ENCODE measurements at places on chromosomes 16 and 17.

GRCh38 chr17:10292057-10292937 is 80.5 kb downstream of the MYH13 start:
- peak; percentile 73 for DNase-seq

DNA sequence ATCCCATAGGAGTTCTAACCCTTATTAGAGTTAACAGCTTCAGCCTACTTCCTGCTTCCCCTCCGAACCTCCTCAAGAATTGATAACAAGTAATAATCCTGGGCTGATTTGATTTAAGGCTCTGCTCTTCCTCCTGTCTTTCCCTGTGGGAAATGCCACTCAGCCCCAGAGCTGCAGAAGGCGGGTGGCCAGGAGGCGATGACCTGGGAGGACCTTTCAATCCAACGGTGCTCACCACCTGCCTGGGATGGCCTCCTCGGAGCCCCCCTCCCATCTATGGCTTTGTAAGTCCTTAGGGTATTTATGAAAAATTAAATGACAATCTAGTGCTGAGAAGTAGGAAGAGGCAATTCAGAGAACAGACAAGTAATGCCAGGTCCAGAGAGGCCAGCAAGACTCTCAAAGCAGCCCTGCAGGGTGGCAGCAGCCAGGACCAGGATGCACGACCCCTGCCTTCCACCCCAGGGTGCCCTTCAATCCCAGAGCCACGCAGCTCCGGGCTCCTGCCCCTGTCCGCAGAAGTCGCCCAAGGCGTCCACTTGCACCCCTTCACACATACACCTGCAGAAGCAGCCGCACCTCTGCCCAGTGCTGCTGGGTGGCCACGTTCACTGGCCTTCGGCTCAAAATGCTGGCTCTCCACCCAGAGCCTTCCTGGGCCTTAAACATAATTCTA is 34.3 kb downstream of the ABR start:
- no peak for DNase-seq

GRCh38 chr17:53631486-53631885 is 191.2 kb upstream of the KIF2B start:
- no peak for DNase-seq

DNA sequence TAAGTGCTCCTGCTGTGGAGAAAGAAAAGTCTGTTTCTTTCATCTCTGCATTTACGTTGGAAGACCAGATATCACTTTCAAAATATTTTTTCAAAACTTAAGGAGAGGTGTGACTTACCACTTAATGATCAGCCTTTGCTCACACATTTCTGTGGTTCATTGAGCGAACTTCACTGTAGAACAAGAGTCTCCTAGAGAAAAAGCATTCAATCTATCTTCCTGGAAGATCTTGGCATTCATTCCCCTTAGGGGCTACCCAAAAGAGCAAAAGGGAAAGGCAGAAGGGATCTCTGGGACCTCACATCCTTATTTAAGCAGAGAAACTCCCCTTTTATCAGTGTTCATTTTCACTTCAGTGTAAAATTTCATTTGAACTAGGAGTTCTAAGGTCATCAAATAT is 61.2 kb downstream of the HS3ST3A1 start:
- peak; percentile 50 for DNase-seq

- DNase-seq: peak; percentile 79
Measured at GRCh38 chr17:55743103-55743679, 7.7 kb upstream of the PCTP start.

DNA sequence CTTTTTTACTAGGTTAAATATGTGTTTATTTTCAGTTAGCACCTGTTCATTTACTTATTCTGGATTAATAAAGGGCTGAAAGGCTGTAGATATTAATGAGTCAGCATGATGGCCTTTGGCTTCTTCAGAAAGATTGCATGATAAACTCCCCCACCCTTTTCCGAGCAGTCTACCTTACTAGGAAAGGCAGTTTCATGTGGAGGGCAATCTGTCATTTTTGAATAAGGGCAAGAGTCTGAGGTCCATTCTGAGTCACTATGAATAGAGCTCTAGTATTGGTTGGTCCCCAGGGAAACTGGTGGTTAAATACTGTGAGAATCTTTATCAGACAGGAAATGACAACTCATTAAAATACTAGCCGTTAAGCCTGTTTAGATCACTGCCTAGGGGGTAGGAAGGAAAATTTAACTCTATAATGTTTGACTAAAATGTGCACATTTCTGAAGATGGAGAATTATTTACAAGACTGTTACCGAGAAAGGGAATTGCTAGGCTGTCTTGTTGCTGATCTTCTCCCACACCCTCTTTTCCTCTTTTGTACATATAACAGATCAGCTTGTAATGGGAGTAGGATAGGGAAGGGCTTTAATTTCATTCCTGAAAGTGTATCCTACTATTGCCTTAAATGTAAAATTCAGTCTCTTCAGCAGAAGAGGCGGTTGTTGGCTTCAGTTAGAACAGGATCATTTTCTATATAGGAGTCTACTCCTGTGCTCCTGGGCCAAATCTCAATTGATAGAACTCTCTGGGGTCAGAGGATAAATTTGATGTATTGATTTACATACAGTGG is 63.3 kb downstream of the TUBD1 start:
- DNase-seq: peak; percentile 100

DNA sequence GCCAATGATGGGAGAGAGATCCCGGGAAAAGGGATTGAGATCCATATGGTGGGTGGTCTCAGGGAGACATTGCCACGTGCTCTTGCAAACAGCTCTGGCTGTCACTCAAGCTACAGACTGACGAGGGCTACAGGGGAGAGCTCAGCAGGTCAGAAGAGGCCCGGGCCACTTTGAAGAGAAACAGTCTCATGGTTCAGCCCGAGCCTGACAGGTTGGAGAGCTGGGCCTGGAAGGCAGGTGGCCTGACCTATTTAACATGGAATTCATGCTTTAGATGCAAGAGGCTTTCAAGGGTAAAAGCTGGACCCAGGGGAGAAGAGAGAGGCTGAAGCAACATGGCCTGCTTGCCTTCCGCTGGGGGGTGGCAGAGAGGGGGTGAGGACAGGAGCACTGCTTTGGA is 81.0 kb upstream of the BRD7 start:
- DNase-seq: no peak

GRCh38 chr16:21617607-21618006 is 18.2 kb downstream of the METTL9 start:
- DNase-seq: no peak

DNA sequence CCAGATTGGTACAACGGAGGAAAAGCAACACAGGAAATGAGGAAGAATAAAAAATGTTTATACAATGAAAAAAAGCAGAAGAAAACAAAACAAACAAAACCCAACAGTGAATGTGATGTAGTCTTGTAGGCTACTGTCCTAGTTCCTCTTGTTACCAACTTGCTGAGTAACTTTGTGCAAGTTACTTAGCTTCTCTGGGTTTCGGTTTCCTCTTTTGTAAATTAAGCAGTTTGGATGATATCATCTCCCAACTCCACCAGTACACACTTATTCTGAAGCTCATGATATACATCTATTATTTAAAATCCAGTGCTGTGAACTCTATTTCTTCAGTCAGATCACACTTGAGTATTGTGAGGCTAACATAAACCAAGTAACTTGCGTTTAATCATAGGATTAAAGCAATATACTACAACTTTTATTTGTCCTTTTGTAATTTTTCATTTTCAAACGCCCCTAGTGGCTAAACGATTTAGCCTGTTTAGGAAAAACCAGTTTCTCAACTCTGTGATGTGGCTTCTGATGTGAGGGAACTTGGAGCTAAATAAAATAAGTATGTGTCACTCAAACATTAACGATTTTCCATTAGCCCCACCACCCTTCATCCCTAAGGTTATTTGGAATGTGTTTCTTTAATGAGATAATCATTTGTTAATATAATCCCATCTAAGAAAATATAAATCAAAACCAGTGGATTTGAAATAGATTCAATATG is 1.4 kb upstream of the UNK start:
- DNase-seq: peak; percentile 79

GRCh38 chr17:36749493-36749892 is 148.1 kb downstream of the MRM1 start:
- no peak for DNase-seq

- no peak for DNase-seq
Measured at GRCh38 chr17:56358651-56359050, 205.4 kb downstream of the ANKFN1 start.

GRCh38 chr17:58279736-58280479 is 827 bp downstream of the MPO start:
- no peak for DNase-seq

- DNase-seq: no peak
Measured at GRCh38 chr16:26982422-26982821, 84.3 kb upstream of the C16orf82 start.

DNA sequence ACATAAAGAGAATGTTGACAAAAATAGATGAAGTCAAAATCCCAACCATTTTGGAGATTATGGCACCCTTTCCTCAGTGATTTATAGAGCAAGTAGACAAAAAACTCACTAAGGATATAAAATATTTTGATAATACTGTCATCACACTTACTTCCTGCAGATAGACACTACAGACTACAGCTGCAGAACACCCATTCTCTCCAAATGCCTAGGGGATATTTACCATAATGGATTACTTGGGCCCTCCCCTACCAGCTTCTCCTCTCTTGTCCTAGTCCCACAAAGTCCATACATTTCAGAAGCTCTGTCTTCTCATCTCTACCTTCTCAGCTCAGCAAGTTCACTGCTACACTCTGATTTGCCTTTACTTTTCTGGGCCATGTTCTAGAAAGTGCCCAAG is 37.2 kb upstream of the CCNF start:
- no peak for DNase-seq

DNA sequence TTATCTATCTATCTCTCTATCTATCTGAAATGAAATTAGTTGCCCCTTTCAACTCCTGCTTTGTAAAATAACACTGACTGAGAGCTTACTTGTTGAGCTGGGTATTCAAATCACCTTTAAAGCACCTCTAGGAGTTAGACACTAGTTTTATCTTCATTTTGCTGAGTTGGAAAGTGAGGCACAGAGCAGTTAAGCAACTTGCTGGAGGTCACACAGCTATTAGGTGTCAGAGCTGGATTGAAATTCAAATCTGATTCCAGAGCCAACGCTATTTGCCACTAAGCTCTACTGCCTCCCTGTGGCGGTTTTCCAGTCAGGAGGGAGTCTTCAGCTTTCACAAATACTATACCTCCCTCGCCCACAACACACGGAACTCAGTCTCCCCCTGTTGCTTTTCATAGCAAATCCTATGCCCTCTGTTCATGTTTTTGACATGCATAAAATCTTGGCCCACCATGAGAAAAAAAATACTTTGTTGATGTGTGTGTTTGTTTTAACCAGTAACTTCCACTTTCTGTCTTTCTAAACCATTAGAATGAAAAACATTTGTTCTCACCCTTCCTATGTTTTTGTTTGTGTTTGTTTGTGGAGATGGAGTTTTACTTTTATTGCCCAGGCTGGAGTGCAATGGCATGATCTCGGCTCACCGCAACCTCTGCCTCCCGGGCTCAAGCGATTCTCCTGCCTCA is 74.8 kb upstream of the SMURF2 start:
- DNase-seq: peak; percentile 58

GRCh38 chr16:87735270-87736007 is 30.3 kb downstream of the KLHDC4 start:
- no peak for DNase-seq

GRCh38 chr16:10521681-10522274 is 58.6 kb downstream of the EMP2 start:
- peak; percentile 68 for DNase-seq

DNA sequence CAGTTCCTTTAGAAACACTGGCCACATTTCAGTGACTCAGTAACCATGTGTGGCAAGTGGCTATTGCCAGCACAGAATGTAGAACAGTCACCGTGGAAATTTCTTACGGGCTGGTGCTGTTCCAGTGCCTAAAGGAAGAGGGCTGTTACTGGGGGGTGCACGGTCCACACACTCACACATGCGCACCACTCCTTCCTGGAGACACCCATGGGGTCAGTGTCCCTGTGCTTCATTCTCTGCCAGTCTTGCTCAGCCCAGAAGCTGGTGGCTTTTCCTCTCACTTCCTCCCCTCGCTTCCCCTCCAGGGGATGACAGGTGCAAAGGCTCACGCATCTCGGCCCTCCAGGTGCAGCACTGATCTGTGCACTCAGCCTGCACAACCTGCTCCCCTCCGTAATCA is 115.6 kb downstream of the CCDC182 start:
- no peak for DNase-seq

DNA sequence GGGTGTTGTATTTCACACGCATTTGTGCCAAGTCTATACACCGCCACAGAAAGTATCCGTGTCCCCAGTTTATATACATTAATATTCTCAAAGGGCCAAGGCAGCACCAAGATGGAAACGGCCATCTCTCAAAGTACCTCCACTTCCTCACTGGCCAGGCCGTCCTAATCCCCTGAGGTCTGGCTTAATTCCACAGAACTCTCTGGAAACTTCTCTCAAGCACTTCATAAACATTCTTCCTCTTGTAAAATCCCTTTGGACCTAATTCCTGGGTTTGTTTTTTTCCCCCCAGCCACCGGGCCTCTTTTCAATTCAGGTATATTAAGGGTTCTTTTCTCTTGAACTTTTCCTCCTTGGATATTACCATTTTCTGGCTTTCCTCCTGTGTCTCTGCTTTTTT is 5.1 kb upstream of the ERN1 start:
- DNase-seq: no peak

- DNase-seq: no peak
Measured at GRCh38 chr17:19876529-19877161, 8.9 kb upstream of the ULK2 start.

- DNase-seq: peak; percentile 56
Measured at GRCh38 chr17:30290696-30291542, 825 bp downstream of the BLMH start.

GRCh38 chr17:30950669-30951399 is 20.0 kb upstream of the RNF135 start:
- DNase-seq: peak; percentile 90

DNA sequence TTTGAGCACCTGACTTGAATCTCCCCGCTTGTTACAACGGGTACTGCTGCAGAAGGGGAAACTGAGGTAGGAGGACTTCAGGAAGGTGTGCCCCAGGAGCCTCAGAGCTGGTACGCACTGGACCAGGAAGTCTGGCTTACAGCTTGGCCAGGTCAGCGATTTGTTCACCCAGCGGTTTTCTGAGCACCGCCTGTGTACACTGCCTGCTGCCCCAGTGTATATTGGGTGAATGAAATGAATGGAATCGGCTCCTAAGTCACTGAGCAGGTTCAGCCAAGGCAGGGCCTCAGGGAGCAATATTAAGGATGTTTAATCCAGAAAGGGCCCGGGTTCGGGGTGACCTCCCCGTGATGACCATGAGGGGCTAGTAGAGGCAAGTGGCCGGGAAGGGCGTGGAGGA is 164.0 kb upstream of the CIBAR2 start:
- DNase-seq: no peak

DNA sequence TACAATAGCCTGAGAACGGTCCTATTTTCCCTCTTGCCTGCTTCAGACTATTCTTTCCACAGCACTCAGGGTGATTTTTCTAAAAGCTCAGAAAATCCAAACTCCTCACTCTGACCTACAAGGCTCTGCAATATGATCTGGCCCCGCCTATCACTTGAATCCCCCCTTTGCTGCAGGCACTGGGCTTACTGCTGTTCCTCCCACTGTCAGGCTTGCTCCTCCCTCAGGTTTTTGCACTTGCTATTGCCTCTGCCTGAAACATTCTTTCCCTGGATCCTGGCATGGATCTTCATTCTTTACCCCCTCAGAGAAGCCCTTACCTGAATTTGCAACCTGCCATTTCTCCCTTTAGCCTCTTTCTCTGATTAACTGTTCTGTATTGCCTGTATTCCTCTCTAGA is 52.3 kb downstream of the RPGRIP1L start:
- no peak for DNase-seq

- no peak for DNase-seq
Measured at GRCh38 chr17:77881545-77881944, 77.0 kb upstream of the TNRC6C start.

- peak; percentile 76 for DNase-seq
Measured at GRCh38 chr16:15966836-15967546, 17.6 kb downstream of the ABCC1 start.
